ENCODE measurements at places on chromosomes 13 and 19.

- no peak for DNase-seq
Measured at GRCh38 chr13:98180092-98180491, 3.0 kb upstream of the RNF113B start.

DNA sequence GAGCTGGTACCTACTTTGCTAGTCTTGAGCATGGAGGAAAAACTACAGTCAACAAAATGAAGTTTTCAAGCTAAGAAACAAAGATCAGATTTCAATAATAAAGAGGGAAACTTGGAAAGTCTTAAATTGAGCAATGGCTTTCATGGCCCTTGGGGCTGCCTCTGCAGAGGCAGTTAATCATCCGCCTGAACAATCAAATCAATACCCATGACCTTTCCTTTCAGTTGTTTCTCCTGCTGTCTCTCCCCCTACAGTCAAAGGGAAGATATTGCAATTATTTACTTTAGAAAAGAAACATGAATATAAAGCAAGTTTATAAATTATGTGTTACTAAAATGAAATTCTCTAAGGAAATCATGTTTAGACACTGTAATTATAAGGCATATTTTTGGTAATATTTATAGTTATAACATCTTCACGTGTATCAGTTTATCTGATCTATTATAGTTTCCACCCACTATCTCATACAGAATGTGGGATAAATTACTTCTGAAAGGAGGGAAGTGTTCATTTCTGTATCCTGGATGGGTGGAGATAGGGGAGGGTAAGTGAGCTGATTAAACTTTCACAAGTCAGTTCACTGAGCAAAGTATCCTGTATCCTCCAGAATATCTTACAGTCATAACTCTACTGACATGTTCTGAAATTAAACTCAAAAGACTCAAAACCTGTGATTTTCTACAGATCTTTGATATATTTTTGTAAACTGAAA, 72.4 kb upstream of the TSC22D1 start:
- no peak for DNase-seq

GRCh38 chr19:32550666-32551065, 30.3 kb upstream of the PDCD5 start:
- DNase-seq = no peak

GRCh38 chr13:25689539-25689938, 317.8 kb downstream of the ATP8A2 start:
- no peak for DNase-seq

DNA sequence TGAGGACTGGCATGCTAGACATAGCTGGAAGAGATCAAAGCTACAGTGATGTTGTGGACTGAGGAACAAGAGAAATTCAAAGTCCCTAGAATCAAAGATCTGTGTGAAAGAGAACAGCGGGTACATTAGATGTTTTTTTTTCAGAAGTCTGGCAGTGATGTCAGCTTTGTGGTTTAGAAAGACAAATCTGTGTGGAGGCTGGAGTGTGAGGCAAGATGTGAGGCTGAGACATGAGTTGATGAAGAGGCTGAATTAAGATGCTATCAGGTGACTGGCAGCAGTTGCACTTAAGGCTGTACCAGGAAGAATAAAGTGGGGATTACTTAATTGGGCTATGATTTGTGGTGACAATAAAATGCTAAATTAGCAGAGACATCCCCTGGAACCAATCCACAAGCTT, 46.5 kb downstream of the DNAJC3 start:
- no peak for DNase-seq

GRCh38 chr19:5434970-5435641, 20.1 kb upstream of the ZNRF4 start:
- no peak for DNase-seq

DNA sequence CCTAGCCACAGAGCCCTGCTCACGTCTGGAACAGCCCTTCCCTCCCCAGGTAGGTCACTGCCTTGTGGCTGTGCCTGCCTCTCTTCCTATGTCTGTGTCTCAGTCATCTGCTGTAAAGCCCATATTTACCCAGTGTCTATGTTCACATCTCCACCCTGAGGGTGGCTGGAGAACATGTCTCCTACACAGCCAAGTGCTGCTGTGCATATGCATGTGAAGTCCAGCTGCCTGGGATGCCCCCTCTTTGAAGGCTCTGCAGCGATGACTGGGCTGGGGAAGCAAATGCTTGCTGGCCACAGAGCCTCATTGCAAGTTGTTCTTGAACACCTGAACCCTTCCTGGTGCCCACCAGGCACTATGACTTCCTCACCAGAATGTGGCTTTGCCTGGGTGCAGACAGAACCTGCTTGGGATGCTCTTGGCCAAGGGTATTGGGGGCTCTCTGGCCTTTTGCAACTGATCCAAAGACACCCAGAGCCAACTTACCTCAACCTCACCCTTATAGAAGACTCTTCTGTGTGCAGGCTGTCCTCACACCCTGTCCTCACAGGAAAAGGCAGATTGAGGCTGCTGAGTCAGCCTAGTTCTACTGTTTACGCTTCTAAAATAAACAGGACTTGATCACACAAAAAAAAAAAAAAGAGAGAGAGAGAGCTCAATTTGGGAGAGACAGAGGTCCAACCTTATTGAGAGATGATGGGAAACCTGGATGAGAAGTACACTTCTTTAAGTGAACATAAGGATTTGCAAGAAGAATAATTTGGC, 26.5 kb downstream of the MRPL57 start:
- DNase-seq = no peak

All from omental fat pad (tissue), 4 donors.